ENCODE measurements at places on chromosomes 5 and 9. TPM values are rescaled to one million over a fixed set of nuclear protein-coding genes. Genes with fewer than 3 reads are reported as not detected.
A peak's percentile ranks its signal among the peaks of the same experiment; 100 is the strongest.

DNA sequence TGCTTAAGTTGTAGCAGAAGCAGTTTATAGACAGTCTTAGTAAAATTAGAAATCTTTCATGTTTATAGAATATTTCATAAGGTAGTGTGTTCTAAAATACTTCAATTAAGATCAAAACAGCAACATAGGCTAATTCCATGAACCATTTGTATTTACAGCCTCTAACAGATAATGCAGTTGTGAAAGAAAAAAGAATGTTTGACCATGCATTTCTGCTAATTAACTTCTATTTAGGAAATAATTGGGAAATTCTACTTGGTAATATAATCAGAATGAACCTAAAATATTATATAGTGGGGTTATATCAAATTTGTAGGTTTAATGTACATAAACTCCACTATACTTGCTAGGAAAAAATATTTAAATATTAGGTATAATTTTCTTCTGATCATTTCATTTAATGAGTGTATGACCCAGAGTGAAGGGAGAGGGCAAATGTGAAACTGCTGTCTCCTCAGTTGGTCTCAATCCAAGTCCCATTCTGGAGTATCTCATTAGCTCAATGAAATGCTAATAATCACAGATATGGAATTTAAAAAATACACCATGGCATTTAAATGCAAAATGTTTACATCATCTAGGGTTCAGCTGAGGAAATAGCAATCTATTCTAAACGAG is 34.9 kb downstream of the ALDH1A1 start:
- no peak for DNase-seq

PHF24 gene
- 0.39 TPM for total RNA-seq

GRCh38 chr5:106784846-106785245 is 885.9 kb downstream of the EFNA5 start:
- no peak for DNase-seq

DNA sequence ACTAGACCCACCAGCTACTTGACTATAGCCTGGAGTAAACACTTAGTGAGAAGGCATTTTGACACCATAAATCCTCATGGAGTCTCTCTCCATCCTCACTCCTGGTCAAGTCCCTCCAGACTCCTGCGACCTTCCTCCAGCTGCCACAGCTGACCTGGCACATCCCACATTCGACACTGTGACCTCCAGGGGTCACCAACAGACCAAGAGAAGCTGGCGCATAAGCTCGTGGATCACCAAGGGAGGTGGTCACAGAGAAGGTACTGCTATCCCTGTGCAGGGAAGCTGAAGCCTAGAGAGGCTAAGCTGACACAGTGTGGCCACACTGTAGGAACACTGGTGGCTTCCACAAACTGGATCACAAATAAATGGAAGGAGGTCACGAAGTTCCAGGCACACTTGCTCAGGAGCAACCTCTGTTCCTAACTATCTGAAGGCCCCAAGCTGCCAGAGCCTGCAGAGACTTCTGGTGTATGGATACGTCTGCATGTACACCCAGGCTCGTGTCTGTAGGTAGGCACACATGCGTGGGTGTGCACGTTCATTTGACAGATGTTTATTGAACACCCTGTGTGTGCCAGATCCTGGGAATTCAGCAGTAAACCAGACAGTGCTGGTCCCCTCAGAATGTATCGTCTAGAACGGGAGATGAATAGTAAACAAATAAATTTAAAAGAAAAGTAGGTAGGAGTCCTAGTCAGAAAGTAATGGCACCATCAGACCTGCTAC is 104.4 kb downstream of the C5orf15 start:
- peak; percentile 81 for DNase-seq

- no peak for DNase-seq
Observed at GRCh38 chr9:91082731-91083130, 279.0 kb downstream of the AUH start.

- no peak for DNase-seq
Observed at GRCh38 chr5:108264533-108264932, 117.4 kb downstream of the FBXL17 start.

DNA sequence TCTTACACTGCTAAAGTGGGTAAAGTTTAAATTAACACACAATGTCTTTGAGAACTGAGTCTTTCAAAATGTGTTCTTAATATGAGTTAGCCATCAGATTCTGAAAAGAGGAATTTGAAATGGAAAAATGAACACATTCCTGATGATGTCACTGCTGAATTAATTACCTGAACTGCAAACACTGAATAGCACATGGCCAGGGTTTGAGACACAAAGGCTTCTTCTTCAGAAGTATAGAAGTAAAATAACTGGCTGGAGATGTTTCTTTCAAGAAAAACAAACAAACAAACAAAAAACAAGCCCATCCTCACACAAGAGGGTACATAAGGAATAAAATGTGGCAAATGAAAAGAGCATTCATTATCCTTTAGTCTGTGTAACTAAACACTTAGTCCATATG is 7.1 kb downstream of the GLIS3 start:
- DNase-seq: no peak

DNA sequence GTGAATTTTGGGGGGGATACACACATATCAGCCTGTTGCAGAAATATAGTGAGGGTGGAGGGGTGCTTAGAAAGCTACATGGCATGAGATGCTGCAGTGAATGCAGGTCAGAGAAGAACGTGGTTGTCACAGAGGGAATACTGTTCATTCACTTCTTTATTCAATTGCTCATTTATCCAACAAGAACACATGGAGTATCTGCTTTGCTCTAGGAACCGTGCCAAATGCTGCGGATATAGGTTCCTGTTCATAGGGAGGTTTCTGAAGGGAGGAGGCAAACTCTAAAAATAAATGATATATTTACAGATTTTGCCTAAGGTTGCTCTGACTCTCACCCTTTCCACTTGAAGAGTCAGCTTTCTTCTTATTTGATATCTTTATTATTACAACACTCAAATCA is 444.3 kb upstream of the CLINT1 start:
- DNase-seq: no peak

GRCh38 chr5:116521173-116521872 is 53.3 kb downstream of the SEMA6A start:
- DNase-seq: no peak

DNA sequence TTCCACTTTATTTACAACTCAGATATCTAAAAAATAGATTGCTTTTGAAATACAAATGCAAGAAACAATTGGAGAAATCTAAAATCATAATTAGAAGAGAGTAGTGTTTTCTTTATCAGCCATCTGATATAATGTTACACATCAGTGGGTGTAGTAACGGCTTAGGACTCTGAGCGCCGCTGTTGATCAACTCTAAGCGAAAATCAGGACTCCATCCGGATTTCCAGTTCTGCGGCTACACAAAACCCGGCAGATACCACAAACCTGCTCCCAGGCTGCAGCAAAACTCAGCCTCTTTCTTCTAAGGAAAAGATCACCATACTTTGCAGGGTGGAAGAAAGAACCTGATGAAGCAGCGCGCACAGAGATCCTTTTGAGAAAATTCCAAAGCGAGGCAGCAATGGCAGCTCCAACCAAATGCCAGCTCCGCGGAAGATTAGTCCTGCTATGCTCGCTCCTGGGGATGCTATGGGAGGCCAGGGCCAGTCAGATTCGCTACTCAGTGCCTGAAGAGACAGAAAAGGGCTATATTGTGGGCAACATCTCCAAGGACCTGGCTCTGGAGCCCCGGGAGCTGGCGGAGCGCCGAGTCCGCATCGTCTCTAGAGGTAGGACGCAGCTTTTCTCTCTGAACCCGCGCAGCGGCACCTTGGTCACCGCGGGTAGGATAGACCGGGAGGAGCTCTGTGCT is at the start of gene PCDHGA9:
Gene PCDHGA9, plus strand, starts transcription at position 226 of the 691 bp plus-strand sequence. Its CDS starts 175 bp downstream, at position 401.
- DNase-seq: no peak

SHOC1 gene
- not detected for total RNA-seq

DNA sequence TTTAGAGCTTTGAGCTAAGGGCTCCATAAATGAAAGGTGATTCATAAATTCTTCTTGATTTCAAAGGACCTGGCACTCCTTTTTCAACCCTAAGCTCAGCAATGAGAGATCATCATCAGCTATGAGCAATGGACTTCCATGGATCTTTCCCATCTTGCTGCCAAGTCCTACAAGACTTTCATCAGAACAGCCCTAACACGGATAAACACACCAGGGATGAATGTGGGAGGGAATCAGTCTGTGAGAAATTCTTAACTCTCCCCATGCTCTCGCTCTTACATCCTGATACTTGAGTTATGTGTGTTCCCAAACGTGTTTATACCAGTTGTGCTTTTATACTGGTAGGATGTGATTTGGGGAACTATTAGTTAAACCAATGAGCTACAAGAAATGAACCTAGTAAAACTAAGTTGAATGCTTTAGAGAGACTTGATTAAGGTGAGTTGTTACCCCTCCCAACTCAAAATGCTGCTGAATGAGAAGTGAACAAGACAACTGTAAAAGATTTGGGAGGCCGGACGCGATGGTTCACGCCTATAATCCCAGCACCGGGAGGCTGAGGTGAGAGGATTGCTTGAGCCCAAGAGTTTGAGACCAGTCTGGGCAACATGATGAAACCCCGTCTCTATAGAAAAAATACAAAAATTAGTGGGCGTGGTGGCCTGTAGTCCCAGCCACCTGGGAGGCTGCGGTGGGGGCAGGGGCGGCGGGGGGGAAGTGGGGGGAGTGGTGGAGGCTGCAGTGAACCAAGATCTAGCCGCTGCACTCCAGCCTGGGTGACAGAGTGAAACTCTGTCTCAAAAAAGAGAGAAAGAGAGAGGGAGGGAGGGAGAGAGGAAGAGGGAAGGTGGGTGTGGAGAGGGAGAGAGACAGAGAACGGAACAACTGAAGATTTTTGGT is 5.2 kb upstream of the RPL26L1 start:
- DNase-seq: no peak

SARDH gene
- total RNA-seq: 0.87 TPM

EGFL7 gene
- 155 TPM for total RNA-seq

- DNase-seq: no peak
Observed at GRCh38 chr5:5424736-5425135, 2.3 kb downstream of the ICE1 start.

SIL1 gene
- 66.6 TPM for total RNA-seq

DNA sequence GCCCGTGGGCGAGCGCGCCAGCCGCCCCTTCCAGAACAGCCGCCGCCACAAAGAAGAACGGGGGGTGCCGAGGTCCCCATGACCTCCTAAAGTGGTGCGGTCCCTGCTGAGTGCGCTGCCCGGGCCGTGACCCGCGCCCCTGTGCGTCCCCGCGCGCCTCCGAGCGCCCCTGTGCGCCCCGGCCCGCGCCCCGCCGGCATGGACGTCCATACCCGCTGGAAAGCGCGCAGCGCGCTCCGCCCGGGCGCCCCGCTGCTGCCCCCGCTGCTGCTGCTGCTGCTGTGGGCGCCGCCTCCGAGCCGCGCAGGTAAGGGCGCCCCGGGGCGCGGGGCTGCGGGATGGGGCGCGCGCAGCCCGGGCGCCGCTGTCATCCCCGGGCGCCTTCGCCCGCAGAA is 384 bp downstream of the COL5A1 start:
- no peak for DNase-seq

DNA sequence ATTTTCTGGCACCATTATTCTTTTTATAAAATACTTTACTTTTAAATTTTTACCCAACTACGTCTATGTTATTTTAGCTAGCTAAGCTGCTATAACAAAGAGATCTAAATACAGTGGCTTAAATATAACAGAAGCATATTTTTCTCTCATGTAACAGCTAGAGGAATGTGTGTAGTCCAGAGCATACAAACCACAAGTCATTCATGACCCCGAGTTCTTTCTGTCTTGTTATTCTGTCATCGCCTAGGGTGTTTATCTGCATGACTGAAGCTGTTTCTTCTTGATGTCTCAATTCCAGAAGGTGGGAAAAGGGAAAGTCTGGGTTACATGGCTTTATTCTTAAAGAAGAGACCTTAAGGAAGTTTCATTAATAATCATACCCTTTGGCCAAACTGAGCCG is 136.9 kb upstream of the RFX3 start:
- no peak for DNase-seq

ZNF608 gene
- 15.3 TPM for total RNA-seq

- DNase-seq: no peak
Observed at GRCh38 chr9:98375138-98375726, 119.8 kb upstream of the TBC1D2 start.

PAEP gene
- not detected for total RNA-seq

- no peak for DNase-seq
Observed at GRCh38 chr5:71810023-71810422, 90.9 kb downstream of the CARTPT start.

ROPN1L gene
- total RNA-seq: 0.93 TPM

- DNase-seq: no peak
Observed at GRCh38 chr5:114448481-114448880, 86.6 kb downstream of the KCNN2 start.

OSMR gene
- 141 TPM for total RNA-seq

DNA sequence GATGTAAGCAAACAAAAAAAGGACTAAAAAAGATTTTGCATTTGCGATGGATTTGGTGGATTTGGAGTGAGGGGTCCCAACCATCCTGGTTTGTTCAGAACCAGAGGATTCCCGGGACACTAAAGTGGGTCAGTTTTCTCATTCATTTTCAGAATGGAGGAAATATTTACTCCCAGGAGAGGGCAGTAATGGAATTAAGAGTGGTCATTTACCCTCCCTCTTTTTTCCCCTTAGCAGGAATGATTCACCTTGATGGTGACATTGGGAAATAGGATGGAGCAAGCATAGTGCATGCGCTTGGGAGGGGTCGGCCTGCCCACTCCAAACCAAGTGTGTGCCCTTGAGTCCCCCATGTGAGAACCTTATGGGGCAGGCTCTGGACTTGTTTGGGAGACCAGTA is 164.2 kb upstream of the PUM3 start:
- no peak for DNase-seq

DNA sequence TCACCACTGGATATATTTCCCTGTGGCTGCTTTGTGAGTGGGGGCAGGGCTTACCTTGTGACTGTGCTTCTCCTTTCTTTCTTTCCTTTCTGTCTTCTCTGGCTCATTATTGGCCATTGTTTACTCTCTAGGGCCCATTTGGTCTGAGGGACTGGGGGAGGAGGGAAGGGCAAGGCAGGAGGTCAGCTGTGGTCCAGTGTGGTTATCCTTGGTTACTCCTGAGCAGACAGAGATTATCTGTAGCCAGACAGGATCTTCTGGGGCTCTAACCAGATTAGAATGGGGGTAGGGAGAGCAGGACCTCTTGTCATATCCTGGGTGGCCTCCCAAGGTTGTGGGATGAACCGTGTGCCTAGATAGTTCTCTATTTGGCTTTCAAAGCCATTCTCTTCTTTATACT is 71.2 kb downstream of the ANKRD55 start:
- DNase-seq: no peak

GRCh38 chr5:180208038-180208434 is 975 bp downstream of the RASGEF1C start:
- DNase-seq: no peak

- DNase-seq: no peak
Observed at GRCh38 chr9:88824711-88825110, 166.6 kb upstream of the S1PR3 start.

ADRB2 gene
- total RNA-seq: 25.3 TPM

HTR4 gene
- total RNA-seq: 0.16 TPM

GNA14 gene
- total RNA-seq: 4.8 TPM

- DNase-seq: no peak
Observed at GRCh38 chr9:90107040-90107725, 502.4 kb downstream of the GADD45G start.

MORN5 gene
- not detected for total RNA-seq

GRCh38 chr9:87336407-87336806 is 161.3 kb upstream of the DAPK1 start:
- DNase-seq: no peak
